ENCODE measurements at places on chromosomes 16 and 17.

- DNase-seq, result no peak
Observed at GRCh38 chr16:28990375-28991040, 5.7 kb downstream of the LAT start.

DNA sequence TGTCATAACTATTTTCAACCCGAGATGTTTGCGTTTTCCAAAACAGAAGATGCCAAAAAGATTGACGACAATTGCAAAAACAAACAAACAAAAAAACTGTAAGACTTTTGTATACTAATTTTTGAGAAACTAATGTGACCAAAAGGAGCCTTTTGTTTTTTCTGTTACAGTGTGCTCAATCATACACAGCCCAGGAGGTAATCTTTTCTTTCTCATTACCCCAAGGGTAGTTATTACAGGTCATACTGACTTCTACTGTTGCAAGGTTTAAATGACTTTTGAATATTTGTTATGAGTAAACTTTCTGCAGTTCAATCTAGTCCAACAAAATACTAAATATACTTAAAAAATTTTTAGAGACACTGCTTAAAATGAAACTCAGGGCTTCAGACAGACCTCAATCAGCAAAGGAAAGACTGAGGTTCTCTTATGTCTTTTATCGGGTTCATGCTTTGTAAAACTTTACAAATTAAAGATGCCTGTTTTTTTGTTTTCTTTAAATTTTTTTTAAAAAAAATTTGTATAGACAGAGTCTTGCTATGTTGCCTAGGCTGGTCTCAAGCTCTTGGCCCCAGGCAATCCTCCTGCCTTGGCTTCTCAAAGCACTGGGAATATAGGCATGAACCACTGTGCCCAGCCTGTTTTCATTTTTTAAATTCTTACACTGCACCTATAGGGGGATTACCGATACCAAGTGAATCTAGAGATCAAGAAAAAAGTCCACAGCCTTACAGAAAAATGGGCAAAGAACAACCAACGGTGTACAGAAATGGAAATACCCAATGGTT lies 47.6 kb downstream of the SPOP start:
- DNase-seq, result no peak

- no peak for DNase-seq
Observed at GRCh38 chr17:64077379-64077778, 52.6 kb downstream of the ERN1 start.

- peak; percentile 27 for DNase-seq
Observed at GRCh38 chr17:17236295-17237025, 508 bp downstream of the FLCN start.

GRCh38 chr16:3101018-3101840 lies 2.1 kb upstream of the ZSCAN10 start:
- DNase-seq, result no peak

DNA sequence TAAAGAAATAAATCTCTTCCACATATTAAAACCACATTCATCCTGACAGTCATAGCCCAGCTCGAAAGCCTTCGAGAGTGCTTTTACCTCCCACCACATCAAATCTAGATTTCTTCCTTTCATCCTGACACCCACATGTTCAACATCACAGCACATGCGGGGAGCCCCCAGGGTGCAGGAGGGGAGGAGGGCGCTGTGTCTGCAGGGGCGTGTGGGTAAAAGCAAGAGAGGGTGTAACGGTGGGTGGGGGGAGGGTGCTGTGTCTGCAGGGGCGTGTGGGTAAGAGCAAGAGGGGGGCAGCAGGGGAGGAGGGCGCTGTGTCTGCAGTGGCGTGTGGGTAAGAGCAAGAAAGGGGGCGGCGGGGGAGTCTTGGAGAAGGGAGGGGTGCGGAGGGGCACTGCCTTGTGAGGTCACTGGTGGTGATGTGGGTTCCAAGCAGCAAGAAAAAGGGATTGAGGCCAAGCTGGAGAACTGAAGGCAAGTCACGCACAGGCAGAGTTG lies 34.7 kb downstream of the ADCY9 start:
- no peak for DNase-seq

- DNase-seq, result no peak
Observed at GRCh38 chr16:67548265-67549126, 13.8 kb upstream of the CTCF start.

DNA sequence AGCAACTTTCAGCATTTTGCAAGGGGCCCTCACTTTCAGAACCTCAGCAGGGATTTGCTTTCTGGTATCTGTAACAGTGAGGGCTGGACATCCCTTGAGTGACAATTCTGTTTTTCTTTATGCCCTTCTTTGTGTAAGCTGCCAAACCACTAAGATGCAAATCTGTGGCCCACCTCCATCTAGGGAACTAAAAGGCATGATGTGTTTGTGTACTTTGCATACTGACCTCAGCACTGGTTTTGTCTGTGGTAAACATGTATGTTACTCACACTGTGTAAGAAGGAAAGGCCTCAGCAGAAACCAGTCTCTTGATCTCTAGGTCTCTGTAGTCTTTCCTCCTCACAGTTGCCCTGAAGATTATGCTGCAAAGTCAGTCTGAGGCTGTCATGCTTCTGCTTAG lies 396.6 kb upstream of the DYNLRB2 start:
- no peak for DNase-seq

DNA sequence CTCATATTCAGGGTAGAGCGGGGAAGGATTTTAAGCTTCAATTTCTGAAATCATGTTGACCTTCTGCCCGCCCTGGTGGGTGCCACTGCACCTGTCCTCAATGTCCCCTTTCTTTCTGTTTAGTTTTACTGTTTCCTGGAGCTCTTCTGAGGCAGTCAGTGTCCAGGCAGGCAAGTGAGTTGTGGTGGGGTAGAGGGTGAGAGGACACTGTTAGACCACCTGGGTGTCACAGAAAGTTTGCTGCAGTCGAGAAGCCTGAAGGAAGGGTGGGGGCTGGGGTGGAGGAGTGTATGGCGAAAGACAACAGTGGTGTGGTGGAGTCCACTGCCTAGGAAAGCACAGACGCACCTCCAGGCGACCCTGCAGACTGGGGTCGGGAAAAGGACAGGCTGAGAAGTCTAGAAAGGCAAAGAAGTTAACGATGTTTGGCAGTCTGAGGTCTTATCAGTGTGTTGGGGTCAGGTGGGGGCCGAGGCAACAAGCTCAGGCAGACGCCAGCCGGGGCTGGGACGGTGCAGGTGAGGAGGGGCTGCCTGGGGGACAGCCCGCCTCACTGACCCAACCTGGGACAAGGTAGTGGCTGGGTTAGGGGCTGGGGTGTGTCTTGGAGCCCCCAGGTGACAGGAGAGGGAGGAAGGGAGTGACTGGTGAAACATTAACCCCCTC lies 23.3 kb upstream of the HOXB13 start:
- no peak for DNase-seq

GRCh38 chr17:49996495-49997300 lies 1.7 kb upstream of the DLX3 start:
- peak; percentile 61 for DNase-seq

DNA sequence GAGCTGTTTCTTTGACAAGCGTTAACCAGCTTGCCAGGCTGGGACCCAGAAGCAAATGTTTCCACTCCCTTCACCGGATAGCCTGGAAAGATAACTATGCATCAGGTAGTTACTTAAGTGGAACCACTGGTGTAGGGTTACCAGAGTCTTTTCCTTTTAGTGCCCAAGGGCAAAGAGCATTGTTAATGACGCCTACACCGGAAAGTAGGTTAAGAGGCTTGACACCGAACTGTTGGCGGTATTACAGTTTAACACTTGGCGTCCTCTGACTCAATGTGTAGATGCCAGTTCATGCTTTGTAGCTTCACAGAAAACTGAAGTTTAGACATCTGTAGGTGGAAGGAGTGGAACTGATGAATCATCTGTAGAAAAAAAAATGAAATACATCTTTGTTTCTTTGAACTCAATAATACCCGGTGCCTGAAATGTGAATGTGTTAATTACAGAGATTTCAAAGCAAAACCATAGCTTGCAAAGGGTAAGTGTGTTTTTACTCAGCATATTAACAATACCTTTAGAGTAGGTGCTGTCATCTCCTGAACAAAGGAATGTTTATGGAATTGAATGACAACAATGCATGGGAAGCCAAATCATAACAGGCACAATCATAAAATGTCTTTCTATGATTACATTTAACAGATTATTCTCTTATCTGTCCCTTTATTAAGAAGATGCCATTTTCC lies 426.7 kb upstream of the SALL1 start:
- DNase-seq, result no peak

DNA sequence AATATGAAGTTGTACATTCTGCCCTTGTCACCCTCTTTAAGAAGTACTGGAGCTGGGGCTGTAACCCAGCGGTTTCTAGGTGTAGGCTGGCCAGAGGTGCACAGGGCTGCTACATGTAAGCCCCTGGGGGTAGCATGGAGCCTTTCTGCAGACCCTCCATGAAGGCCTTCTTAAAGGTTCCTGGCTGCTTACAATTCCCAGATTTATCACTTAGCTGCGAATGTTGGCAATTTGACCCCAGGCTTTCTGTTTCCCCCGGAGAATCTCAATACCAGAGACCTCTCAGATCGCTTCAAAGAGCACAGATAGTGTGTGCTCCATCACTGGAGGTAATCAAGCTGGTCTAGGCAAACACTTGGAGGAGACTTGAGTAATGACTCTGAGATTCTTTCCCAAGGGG lies 309.4 kb downstream of the CBLN1 start:
- peak; percentile 27 for DNase-seq

- no peak for DNase-seq
Observed at GRCh38 chr17:45940826-45941225, 46.5 kb downstream of the MAPT start.

GRCh38 chr16:14100825-14101224 lies 29.7 kb downstream of the MRTFB start:
- DNase-seq, result no peak

DNA sequence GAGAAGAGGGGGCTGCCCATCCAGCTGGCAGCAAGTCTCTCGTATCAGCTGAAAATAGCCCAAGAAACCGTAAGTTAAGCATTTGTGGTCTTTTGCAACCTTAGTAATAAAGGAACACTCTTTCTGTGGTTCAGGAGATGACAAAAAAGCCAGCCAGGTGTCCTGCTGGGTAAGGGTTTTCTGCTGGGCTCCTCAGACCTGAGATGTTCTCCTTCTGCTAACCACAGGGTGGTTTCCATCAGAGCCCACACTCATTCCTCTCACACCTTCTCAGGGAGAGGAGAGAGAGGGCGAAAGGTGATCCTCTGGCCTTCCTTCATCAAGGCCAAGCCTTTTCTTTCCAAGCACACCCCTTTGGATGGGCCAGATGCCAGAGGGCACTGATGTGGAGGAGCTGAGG lies 70.7 kb downstream of the TEX14 start:
- DNase-seq, result no peak

- DNase-seq, result no peak
Observed at GRCh38 chr16:56614549-56614991, 6.2 kb downstream of the MT2A start.

DNA sequence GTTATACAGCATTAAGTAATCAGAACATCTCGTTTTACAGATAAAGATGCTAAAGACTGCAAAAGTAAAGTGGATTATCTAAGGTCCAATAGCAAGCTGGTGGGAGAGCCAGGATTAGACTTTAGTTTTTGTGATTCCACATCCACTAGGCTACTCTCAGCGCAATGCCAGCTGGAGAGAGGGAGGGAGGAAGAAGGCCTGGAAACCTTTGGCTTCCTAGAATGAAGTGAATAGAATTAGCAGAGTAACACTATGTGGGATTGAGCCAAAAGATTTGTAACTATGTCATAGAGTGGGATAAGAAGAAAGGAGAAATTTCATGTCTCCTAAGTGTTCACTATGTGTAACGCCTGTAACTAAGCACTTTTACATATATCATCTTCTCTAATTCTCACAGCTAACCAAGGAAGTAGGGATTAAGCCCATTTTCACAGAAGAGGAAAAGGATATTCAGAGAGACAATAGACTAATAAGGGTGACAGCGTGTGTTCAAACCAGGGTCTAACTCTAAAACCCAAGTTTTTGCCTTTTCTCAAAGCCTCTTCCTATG lies 25.4 kb upstream of the NSRP1 start:
- DNase-seq, result no peak

GRCh38 chr17:37490022-37490587 lies 414 bp downstream of the DUSP14 start:
- peak; percentile 66 for DNase-seq

GRCh38 chr16:85541980-85542900 lies 70.9 kb upstream of the GSE1 start:
- DNase-seq, result no peak

- no peak for DNase-seq
Observed at GRCh38 chr17:79049821-79050220, 24.8 kb upstream of the ENGASE start.

- no peak for DNase-seq
Observed at GRCh38 chr16:72983241-72983640, 64.7 kb downstream of the ZFHX3 start.

GRCh38 chr16:79628501-79628975 lies 28.0 kb upstream of the MAF start:
- DNase-seq, result no peak

GRCh38 chr17:40417258-40417608 lies 463 bp downstream of the TOP2A start:
- no peak for DNase-seq

DNA sequence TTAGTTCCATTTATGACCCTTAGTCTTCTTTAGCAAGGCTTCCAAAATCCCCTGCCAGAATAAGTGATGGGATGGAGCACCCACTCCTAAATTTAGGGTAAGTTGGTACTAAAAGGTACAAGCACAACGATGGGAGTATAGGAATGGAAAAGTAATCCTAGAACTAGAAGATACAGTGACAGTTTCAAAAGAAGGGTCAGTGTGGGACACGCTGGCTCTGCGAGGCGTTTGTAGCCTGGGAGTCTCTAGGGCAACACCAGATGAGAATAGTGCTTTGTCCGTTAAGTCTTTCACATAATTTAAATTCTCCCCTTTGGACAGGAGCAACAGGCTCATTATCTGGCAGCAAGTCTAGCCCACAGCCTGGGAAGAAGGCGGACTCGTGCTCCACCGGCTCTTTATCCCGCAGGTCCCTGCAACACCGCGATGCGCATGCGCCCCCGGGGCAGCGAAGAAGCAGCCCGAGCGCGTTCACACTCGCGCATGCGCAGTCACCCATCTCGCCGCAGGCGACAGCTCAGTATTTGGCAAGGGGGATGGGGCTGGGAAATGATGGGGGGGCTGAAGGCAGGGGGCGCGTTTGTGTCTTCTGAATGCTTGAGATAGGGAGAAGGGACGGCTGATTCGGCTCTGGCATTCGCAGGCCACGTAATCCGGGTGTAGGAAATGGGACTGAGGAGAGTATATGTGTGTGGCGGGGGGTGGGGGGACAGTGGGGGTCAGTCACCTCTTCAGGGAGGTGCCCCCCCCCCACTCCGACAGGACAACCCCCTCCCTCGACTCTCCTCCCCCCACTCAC lies 564 bp downstream of the SPOP start:
- DNase-seq, result peak; percentile 96
